ENCODE measurements at places on chromosomes 6 and 20.

DNA sequence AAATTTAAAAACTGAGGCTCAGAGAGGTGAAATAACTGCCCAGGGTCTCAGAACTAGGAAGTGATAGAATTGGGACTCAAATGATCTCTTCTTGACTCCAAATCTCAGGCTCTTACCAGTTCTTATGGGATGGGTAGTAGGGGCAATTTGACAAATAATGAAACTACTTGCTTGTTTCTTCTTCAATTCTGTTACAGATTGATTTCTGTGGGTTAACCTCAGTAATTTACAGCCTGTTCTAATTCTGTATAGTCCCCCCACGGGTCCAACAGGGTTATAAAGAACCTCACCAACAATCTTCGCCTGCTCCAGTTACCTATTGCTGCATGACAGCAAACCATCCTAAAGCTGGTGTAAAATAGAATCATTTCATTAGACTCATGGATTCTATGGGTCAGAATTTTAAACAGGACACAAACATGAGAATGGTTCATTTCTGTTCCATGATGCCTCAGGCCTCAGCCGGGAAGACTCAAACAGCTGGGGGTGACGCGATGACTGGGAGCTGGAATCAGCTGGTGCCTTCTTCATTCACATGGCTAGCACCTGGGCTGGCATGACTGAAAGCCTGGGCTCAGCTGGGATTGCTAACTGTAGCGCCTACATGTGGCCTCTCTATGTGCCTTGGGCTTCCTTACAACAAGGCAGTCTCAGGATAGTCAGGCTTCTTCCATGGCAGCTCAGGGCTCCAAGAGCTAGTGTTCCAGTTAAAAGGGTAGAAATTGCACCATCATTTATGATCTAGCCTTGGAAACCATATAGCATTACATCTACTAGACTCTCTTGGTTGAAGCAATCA, 6.6 kb upstream of the WFDC2 start:
- no peak for DNase-seq

DNA sequence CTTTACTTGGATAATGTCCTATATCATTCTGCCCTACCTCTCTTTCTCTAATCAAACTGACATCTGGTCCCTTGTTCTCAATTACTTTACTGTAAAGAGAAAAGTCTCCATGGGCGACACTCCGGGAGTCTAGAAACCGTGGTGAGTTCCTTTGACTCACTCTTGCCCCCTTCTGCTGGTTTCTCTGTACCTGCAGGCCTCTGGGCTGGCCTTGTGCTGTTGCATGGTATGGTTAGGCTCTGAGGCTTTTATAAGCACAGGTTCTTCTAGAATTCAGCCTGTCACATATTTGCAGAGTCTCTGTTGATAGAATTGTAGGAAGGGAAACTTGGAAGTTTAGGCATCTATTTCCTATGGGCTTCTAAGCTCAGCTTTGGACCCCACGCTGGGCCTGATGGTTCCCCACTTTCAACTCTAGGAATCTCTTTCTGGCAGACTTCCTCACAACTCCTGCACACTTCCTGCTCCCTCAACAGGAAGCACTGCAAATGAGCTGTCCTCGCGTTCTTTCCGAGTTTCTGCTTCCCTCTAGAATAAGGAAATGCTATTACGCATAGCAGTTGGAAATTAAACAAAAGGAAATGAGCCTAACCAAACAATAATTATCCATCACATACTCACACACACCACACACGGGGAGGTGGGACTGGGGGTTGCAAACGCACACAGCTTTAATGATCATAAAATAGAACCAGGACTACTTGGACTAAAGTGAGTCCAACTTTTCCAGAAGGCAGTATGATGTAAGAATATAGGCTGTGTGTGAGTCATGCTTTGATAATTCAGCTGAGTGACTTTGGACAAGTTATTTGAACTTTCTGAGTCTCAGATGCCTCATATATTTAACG, 683.3 kb downstream of the QKI start:
- DNase-seq = no peak

DNA sequence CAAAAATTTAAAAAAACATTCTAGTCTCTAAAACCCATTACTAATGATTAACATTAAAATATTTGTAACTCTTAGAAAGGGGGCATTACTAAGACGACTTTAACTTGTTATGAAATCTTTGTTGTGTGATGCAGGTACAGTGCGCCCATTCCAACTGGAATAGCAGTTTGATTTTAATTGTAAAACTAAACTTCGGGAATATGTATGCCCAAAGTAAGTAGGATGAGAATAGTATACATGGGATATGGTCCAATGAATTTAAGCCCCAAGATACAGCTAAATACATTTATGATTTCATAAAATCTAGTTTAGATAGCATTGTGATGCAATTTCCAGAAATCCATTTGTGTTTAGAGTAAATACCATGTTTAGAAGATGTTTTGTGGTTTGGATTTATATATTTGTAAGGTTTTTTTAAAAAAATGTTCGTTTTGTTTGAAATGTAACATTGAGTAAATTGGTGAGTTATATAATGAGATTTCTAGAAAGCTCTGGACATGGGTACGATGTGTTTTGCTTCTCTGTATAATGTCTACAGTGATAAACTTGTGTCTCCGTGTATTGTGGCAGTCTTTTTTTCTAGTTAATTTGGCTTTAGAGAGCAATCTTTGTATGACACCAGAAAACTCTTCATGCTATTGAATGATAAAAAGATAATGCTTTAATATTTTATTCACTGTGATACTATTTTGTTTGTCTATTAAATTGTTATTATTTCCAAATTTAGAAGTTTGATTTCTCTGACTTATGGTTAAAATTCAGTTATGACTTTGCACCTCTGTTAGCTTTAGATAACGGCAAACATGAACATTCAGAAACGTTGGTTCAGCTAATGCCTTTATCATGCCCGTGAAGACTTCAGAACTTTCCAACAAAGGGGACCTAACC, 54.8 kb downstream of the RNF182 start:
- DNase-seq = no peak

DNA sequence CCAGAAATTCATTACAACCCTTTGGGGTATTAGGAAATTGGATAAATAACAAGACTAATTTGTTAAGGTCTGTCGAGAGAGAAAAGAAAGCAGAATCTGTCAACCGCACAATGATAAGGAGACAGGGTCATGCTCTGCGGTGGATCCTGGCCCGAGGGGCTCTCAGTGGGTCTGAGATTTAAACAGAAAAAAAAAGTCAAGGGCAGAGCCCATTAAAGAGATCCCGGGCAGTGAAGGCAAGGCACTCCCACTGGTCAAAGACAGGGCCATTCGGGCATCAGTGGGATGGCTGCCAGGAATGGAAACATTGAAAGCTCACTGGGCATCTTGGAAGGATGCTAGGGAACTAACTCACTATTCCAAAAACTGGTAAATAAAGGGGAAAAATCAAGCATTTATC, 77.9 kb downstream of the GNAS-AS1 start:
- no peak for DNase-seq

GRCh38 chr6:127100510-127101140, 17.8 kb upstream of the RSPO3 start:
- no peak for DNase-seq

- no peak for DNase-seq
These were observed 973 bp downstream of the TRIM38 start for GRCh38 chr6:25963426-25964123.

- DNase-seq = no peak
These were observed 198.8 kb upstream of the THEMIS start for GRCh38 chr6:128099571-128100197.

DNA sequence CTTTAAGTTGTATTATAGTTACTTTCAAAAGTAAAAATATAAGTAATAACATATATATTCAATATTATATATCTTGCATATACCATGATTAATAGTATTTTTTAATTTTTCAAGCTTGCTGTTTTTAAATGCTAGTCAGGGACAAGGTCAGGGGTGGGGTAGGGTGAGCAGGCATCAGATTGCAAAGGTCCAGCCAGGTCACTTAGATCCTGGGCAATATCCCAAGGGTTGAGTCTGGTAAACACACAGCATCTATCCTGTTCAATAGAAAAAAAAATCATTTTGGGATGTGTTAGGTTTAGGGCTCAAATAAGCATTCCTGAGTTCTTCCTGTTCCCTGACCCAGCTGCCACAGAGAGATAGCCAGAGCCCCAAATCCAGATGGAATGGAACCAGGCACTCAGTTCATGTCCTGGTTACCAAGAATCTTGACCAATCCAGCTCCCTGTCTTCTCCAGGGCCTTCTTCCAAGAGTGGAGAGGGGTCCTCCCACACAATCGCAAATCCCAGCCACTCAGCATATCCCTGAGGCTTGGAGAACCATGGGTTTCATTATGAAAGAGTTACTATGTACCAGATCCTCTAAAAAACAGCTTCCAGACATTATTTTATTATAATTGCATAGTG, 134.9 kb upstream of the TOP1 start:
- no peak for DNase-seq

DNA sequence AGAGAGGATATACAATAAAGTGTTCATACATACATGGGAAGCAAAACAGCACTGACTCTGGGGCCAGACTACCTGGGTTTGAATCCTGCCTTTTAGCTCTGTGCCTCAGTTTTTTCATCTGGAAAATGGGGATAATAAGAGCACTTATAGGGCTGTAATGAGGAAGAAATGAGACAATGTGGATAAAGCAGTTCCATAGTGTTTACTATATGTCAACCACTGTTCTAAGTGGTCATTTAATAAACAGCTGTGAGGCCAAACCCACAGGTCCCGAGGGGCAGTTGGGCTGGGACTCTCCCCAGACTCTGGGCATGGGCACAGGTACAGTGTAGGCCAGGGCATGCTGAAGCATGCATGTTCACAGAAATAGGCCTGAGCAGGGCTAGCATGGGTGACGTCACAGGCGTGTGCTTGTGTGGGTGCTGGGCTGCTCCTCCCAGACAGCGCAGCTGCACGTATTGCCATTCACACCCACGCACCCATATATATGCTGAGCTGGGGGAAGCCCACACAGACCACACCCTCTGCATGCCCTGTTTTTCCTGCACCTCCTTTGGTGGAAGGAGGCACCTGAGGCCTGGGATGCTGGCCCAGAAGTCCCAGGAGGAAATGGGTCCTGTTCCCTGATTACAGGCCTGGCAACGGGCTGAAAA, 3.5 kb upstream of the PLCG1 start:
- no peak for DNase-seq

GRCh38 chr6:29941471-29941870, 861 bp upstream of the HLA-A start:
- DNase-seq = no peak

DNA sequence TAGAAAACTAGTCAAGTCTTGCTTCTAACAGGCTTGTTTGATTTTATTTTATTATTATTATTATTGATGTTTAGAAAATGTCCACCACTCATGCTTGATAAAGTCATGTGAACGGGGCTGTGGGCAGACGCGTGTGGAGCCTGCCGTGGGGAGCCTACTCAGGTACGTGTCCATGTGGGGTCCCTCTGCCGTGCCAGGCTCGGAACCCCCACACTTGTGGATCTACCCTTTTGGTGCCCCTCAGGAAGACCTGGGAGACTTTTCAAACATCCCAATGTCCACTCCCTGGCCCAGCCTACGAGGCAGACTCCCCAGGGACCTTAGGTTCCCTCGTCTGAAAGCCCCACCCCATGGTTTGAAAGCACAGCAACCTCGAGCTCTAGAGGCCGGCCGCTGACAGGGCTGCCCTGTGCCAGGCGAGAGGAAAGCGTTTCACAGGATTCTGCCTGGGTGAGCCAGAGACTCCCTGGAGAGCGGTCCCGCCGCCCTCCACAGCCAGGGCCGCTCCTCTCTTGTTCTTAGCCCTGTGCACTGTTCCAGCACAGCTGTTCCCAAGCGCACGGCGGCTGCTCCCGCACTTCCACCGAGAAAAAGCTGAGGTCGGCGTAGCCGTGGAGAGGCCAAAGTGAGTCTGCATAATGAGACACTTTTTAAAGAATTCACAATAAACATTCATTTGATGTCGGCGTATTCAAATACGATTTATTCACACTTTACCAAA, 249.7 kb downstream of the TTLL2 start:
- DNase-seq = no peak

GRCh38 chr6:35401514-35401913, 50.6 kb upstream of the FANCE start:
- DNase-seq = peak; percentile 87

GRCh38 chr6:135087403-135087802, 32.8 kb upstream of the HBS1L start:
- no peak for DNase-seq

- DNase-seq = peak; percentile 26
These were observed 49.2 kb downstream of the GMDS start for GRCh38 chr6:2196079-2196679.

GRCh38 chr6:25450469-25451198, 171.5 kb downstream of the CARMIL1 start:
- no peak for DNase-seq

GRCh38 chr20:22335210-22335609, 249.2 kb downstream of the FOXA2 start:
- no peak for DNase-seq

GRCh38 chr6:40672087-40672486, 84.9 kb upstream of the LRFN2 start:
- DNase-seq = no peak

DNA sequence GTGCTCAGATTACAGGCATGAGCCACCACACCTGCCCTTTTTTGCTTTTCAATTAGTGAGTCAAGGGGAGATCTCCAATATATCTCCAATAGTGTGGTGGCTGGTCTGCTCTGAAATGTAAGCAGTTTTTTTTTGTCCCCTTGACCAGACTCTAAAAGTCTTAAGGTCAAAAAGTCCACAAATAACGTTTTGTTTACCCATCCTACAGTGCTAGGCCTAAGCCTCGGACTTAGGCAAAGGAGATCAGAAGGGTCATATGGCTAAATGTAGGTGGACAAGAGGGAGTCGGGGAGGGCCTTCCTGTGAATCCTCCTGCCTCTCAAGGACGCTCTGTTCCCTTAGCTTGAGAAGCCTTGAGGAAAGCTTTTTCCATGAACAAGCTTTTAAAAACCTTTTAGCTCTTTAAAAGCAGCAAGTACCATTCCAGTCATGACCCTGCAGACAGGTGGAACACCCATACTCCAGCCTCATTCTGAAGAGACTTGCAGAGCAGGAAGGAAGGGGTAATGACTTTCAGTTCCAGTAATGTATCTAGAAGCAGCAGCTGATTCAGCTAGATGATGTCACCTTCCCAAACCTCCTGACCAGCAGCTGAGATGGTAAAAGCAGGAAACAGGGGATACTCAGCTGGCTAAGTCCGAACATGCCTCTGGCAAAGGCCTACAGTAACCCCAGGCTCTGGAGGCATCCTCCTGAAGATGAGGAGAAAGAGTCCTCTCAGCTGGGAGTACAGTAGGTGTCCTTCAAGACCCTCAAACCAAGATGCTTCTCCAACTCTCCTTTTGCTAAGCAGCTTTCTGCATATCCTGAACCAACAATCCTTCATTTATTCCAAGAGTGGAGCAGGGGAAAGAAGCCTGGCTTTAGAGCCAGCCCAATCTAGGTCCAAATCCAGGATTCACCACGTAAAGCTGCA, 23.6 kb downstream of the BCL2L1 start:
- peak; percentile 69 for DNase-seq
